ENCODE measurements at places on chromosomes 16 and 17. TPM values are rescaled to one million over a fixed set of nuclear protein-coding genes. Genes with fewer than 3 reads are reported as not detected.

- no peak for DNase-seq
These were observed 38.8 kb downstream of the WSCD1 start for GRCh38 chr17:6108987-6109386.

DNA sequence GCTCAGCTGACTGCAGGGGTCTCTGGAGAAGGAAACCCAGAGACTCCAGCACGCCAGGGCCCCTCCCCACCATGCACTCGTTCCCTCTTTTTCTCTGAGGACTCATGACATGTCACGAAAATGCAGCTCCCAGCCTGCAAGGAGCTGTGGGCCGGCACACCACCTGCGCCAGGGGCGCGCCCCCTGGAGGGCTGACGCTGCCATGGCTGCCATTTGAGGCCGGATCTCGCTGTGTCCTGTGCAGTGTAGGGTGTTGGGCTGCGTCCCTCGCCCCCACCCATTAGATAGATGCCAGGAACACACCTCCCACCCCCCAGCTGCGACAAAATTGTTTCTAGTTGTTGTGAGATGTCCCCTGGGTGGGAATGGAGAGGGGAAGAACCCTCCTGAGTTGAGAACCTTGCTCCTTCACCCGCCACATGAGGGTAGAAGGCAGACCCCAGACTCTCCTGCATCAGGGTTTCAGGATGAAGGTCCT lies 8.2 kb downstream of the SYNGR2 start:
- DNase-seq = peak; percentile 22

DNA sequence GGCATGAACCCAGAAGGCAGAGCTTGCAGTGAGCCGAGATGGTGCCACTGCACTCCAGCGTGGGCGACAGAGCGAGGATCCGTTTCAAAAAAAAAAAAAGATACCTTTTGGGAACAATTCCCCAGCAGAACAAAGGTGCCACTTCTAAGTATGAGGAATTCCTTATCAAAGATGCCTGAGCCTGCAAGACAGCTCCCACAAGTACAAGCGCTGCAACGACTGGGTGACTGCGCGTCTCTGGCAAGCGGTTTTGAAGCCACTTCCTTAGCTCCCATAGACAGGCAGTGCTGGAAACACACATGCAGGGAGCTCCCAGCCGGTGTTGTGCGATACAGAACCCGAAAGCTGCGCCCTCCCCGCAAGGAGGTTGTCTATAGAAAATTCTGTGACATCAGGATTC lies 60.5 kb downstream of the ADCY9 start:
- no peak for DNase-seq

DNA sequence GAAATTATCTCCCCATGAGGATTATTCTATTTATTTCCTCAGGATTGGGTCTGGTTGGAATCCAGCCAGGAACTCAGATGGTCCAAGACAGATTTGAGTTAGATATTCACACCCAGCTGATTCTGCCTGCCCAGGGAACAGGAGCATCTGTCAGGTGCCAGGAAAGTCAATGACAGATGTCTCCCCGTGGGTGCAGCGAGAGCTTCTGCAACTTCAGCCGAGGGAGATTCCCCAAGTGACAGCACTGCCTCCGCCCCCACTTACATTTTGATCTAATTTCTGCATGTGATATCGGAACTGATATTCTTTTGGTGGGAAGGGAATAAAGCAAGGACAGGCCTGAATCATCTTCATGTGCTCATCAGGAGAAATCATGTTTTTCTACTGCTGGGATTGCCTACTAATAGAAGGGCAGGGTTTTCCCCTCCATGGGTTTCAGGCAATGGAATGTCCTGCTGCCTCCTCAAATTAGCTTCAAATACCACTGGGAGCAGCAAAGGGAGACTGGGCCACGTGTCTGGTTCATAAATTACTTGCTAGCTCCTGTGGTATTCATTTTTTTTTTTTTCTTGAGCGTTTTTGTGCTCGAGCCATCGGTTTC lies 15.7 kb upstream of the DHX8 start:
- peak; percentile 85 for DNase-seq

- no peak for DNase-seq
These were observed 3.2 kb downstream of the KIFC3 start for GRCh38 chr16:57798953-57799599.

- DNase-seq = no peak
These were observed 14.5 kb upstream of the GPRC5C start for GRCh38 chr17:74417178-74418045.

DNA sequence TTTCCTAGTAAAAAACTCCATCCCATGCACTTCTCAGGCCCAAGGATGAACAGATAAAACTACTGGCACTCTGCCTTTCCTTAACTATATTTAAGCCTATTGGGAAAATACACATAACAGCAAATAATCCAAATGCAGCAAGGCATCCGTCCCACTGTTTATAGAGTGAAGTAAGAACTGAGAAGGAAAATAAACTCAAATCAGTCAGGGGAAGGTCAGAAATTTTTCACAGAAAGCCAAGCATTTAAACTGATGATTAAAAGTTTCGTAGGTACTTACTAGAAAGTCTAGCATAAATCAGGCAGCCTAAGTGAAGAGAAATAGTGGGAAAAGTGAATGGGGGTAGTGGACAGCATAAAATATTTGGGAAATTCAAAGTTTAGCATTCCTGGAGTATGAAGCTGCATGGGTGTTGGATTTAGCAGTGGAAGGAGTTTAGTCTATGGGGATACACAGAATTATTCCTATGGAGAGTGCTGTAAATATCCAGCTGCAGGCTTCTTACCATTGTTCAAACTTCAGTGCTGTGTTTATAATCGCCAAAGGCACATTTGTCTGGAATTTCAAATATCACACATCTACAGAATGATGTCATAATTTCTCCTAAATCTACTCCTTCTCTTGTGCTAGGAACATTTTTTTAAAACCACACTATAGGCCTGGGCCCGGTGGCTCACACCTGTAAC lies 1131.0 kb upstream of the GOT2 start:
- DNase-seq = no peak

DNA sequence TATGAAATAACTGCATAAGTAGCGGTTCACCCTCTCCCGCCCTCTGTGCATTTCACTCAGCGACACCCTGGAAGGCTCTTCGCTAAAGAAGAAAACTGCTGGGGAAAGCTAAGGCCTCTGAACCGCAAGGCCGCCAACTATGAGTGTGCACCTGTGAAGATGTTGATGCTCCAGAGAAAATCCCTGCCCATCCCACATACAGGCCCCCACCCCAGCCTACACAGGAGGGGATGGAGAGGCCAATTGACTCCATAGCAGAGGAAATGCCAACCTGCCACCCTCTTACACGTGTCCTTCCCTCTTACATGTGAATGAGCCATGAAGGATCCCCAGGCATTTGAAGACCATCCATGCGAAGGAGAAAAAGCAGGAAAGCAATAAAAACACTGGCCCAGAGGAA lies 104.8 kb downstream of the MGAT5B start:
- DNase-seq = no peak

DNA sequence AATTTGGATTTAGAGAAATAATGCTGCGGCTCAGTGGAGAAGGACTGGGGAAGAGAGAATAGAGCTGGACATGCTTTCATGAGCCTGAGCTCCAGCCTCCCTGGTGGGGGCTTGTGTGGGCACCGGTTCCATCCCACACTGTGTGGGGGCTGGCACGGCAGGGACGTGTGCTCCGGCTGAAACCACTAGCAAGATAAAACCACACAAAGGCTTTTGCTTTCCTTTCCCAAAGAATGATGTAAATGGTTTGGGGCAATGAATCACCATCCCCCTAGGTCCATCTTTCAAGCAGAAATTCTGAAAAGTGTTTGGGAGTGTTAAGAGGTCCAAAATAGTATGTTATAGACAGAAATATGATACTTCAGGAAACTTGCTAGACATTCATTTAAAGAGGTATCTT lies 77.0 kb downstream of the CDH11 start:
- peak; percentile 92 for DNase-seq

DNA sequence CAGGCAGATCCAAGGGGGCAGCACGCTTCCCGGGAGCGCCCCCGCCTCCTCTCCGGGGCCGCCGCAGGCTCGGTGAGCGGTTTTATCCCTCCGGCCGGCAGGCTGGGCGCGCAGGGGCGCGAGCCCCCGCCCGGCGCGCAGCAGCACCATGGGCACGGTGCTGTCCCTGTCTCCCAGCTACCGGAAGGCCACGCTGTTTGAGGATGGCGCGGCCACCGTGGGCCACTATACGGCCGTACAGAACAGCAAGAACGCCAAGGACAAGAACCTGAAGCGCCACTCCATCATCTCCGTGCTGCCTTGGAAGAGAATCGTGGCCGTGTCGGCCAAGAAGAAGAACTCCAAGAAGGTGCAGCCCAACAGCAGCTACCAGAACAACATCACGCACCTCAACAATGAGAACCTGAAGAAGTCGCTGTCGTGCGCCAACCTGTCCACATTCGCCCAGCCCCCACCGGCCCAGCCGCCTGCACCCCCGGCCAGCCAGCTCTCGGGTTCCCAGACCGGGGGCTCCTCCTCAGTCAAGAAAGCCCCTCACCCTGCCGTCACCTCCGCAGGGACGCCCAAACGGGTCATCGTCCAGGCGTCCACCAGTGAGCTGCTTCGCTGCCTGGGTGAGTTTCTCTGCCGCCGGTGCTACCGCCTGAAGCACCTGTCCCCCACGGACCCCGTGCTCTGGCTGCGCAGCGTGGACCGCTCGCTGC lies 832 bp downstream of the CDK5R1 start:
- DNase-seq = no peak

The AATK gene
- not detected for total RNA-seq

GRCh38 chr16:85062323-85062722 lies 34.7 kb downstream of the KIAA0513 start:
- DNase-seq = no peak

- DNase-seq = no peak
These were observed 23.4 kb upstream of the ZFHX3 start for GRCh38 chr16:73071131-73071940.

DNA sequence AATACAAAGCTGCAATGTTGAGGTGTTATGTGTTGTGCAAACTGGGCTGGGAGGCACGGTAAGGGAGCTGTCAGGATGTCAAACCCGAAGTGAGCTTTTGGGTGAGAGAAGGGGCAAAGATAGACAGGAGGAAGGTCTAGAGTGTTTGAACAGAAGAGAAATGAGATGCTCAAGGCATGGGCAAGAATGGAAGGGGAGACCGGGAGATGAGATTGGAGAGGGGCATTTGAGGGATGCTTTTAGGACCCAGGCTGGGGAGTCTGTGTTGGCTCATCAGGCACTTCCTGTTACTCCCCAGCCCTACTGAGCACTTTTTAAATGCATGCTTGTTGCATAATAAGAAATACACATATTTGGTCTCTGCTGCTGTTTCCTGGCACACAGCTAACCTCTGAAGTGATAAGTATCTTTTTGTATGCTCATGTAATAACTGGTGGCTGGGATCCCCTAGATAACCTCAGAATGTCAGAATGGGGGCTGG lies 13.7 kb downstream of the UNC45B start:
- DNase-seq = no peak

The SOX15 gene
- total RNA-seq = 0.18 TPM

The TNS4 gene
- not detected for total RNA-seq

The RRAD gene
- 1.4 TPM for total RNA-seq

DNA sequence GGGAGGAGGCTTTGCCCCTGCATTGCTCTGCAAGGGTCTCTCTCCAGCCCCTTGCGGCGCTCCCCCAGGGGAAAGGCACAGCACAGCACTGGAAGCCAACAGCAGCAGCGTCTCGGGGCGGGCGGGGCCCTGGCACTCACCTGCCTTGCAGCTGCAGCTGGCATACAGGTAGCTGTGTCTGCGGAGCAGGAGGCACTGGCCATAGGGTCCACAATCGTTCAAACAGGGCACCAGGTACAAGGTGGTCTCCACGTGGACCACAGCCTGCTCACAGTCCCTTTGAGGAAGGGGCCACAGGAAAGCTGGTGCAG lies 4.2 kb upstream of the MRPL28 start:
- no peak for DNase-seq

DNA sequence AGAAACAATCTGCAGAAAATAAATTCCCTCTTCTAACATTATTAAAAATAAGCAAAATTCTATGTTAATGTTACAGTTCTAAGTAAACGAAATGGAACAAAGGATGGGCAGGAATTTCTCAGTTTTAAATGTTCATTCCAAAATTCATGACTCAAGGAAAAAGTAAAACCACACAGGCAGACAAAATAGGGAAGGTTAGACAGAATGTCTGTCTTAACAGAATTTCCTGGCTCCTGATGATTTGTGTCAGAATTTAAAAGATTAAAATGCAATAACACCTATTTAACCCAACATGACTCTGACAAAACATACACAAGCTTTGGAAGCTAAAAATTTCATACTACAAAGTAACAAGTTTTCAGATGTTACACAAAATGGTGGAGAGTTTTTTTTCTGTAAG lies 42.8 kb downstream of the SPOP start:
- DNase-seq = no peak

The GPR142 gene
- total RNA-seq = not detected

The DLX3 gene
- not detected for total RNA-seq

DNA sequence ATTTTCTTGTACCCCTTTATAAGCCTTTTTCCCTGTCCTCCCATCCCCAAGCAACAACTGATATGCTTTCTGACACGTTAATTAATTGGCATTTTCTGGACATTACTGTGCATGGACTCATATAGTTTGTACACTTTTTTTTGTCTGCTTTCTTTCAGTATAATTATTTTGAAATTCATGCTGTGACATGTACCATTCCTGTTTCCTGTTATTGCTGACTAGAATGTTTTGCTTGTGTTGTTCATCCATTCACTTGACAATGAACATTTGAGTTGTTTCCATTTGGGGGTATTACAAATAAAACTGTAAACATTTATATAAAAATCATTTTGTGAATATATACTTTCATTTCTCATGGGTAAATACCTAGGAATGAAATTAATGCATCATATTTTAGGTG lies 50.6 kb downstream of the RBBP6 start:
- DNase-seq = no peak
